ENCODE measurements at places on chromosomes 7 and 10.

DNA sequence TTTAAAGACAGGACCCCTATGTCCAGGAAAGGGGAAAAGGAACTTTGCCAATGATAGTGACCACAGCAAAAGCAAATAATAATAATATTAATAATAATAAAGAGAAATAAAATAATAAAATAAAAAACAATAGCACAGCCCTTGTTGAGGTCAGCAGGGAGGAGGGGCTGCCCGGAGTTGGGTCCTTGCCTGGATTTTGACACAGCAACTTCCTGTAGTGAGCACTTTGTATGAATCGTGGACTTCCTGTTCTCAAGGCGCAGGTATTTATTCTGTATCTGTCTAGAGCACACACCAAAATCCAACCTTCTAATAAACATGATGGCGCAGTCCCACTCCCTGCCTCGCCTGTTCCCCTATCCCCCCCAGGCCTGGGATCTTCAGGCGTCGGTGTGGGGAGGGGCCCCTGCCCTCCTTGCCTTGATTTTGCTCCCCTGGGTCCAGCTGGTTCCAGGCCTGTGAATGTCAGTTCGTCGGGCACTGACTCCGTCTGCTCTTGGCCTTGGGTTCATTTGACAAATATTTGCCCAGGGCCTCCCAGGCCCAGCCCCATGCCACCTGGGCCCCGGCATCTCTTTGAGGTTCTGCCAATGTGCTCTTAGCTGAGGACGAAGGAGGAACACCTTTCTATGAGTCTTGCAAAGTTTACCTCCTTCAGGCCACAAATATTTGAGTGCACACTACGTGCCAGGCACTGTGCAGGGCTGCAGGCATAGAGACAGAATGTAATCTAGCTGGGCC is 13.9 kb downstream of the TRIM8 start:
- peak; percentile 80 for DNase-seq

DNA sequence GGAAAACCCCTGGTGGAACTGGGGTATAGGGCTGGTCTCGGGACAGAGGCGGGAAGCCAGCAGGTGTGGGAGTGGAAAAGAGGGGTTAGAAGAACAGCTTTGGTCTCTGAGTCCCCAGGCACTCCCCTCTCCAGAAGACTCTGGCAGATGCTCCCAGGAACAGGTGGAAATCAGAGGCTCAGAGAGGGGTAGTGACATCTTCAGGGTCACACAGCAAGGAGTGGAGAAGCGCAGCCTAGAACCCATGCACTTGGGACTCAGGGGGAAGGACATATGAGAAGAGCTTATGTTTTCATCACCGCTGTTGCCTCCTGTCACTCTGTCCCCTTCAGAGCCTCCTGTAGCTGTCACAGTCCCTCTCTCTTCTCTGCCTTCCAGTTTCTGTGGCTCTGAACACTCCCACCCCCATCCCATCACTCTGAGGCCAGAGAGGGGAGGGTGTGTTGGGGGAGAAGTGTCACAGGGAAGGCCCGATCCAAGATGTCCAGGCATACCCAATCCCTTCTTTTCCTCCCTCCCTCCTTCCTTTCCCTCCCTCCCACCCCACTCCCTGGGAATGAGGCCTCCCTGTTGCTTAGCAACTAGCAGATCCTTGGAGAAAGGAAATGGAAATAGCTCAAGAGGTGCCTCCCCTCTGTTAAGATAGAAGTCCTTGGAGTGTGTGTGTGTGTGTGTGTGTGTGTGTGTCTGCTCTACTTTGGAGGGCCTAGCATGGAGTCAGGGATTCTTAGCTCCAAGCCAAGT is 32.0 kb downstream of the SRRM3 start:
- DNase-seq, result no peak

GRCh38 chr10:37728830-37729229 is 128.6 kb downstream of the ZNF248 start:
- DNase-seq, result no peak

GRCh38 chr7:120725376-120726039 is 132.4 kb downstream of the TSPAN12 start:
- DNase-seq, result peak; percentile 24

GRCh38 chr10:15430969-15431771 is 60.1 kb upstream of the FAM171A1 start:
- no peak for DNase-seq

- DNase-seq, result no peak
Measured at GRCh38 chr10:71835671-71836595, 15.1 kb downstream of the PSAP start.
